ENCODE measurements at places on chromosomes 16 and 17.

- DNase-seq, result no peak
Measured at GRCh38 chr16:75491876-75492275, 3.4 kb downstream of the CHST6 start.

GRCh38 chr16:46688101-46688653, 801 bp downstream of the VPS35 start:
- no peak for DNase-seq

GRCh38 chr17:81916234-81917001, 1.6 kb downstream of the SIRT7 start:
- DNase-seq, result no peak

GRCh38 chr17:79793924-79794304, 3.0 kb downstream of the CBX8 start:
- no peak for DNase-seq

DNA sequence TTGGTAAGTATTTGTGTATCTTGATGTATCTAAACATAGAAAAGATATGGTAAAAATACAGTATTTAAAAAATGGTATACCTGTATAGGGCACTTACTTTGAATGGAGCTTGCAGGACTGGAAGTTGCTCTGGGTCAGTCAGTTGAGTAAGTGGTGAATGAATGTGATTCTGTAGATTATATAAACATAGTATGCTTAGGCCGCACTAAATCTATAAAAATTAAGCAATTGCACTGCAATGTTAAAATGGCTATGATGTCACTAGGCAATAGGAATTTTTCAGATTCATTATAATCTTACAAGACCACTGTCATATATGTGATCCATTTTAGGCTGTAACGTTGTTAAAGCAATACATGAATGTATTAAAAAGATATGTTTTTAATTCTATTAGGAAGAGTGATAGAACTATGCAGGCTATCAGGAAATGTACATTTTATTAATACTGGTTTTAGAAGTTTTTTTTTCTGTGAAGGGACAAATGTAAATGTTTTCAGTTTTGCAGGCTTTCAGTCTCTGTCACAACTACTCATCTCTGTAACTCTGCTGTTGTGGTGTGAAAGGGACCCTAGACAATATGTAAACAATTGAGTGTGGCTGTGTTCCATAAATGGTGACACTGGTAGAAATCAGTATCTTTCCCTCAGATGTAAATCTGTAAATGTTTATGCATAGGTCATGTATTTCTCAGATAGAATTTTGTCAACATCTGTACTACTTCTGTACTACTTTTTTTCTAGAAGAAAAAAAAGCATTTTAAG, 10.5 kb downstream of the CBFB start:
- DNase-seq, result no peak
